ENCODE measurements at places on chromosomes 12 and 14. TPM values are rescaled to one million over a fixed set of nuclear protein-coding genes. Genes with fewer than 3 reads are reported as not detected.

Gene GPR68
- 2.9 TPM for total RNA-seq

Gene KLRG1
- 8.0 TPM for total RNA-seq

Gene SERPINA10
- not detected for total RNA-seq

Gene WIF1
- 51.1 TPM for total RNA-seq

Gene PSEN1
- total RNA-seq: 49.5 TPM

Gene MIPOL1
- total RNA-seq: 35.4 TPM

Gene REP15
- 3.0 TPM for total RNA-seq

Gene PTPRO
- total RNA-seq: 1.2 TPM

Gene SLC25A47
- not detected for total RNA-seq

Gene OTOGL
- 0.41 TPM for total RNA-seq

Gene MANSC4
- not detected for total RNA-seq

Gene PLEK2
- 4.1 TPM for total RNA-seq

Gene CDKN3
- total RNA-seq: 34.8 TPM

Gene FIGNL2
- total RNA-seq: 0.72 TPM

Gene PROX2
- total RNA-seq: not detected

Gene KCNC2
- total RNA-seq: 3.9 TPM

Gene GPR137C
- 5.0 TPM for total RNA-seq

Gene MUCL1
- total RNA-seq: not detected

Gene PRH2
- 335 TPM for total RNA-seq

Gene HOXC4
- 0.21 TPM for total RNA-seq

Gene TAS2R7
- total RNA-seq: not detected

Gene ATG2B
- total RNA-seq: 32.4 TPM
